ENCODE measurements at places on chromosomes 7 and 10. TPM values are rescaled to one million over a fixed set of nuclear protein-coding genes. Genes with fewer than 3 reads are reported as not detected.

GHRHR gene
- total RNA-seq: not detected

MRC1 gene
- 0.12 TPM for total RNA-seq

NODAL gene
- total RNA-seq: not detected

MACROH2A2 gene
- total RNA-seq: not detected

RASA4B gene
- total RNA-seq: 9.8 TPM

ZNF273 gene
- 4.0 TPM for total RNA-seq

GNG11 gene
- total RNA-seq: 208 TPM

LBX1 gene
- total RNA-seq: not detected

ACTR3C gene
- total RNA-seq: 0.69 TPM

FBXO24 gene
- 0.38 TPM for total RNA-seq

C10orf143 gene
- total RNA-seq: 0.44 TPM

TSPAN12 gene
- total RNA-seq: 19.0 TPM

AKR1C4 gene
- total RNA-seq: not detected

H2BK1 gene
- not detected for total RNA-seq

COL13A1 gene
- total RNA-seq: 47.5 TPM

CARD11 gene
- 41.8 TPM for total RNA-seq

BAIAP2L1 gene
- total RNA-seq: 1.1 TPM

SFRP4 gene
- not detected for total RNA-seq

CFAP70 gene
- 0.27 TPM for total RNA-seq

SEMA3D gene
- 10.3 TPM for total RNA-seq
